ENCODE measurements at places on chromosomes 7 and 10.

GRCh38 chr10:69878951-69879350, 77.2 kb downstream of the COL13A1 start:
- no peak for DNase-seq

- DNase-seq = no peak
Observed at GRCh38 chr10:84762754-84763394, 434.5 kb downstream of the CCSER2 start.

DNA sequence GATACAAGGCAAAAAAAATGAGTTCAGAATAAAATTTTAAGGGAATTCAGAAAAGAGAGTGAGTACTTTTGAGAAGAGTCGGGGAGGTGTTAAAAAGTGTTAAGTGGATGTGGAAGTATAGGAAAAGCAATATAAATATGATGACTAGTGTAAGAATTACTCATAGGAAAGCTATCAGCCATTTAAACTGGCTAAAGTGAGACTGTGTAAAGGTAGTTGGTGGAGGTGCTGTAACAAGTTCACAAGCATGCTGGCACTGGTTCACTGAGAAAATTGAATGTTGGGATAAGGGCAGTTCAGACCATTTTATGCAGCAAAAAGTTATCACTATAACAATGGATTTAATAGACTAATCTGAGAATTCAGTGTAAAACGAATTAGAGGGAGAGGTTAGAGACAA, 179.0 kb upstream of the DKK1 start:
- DNase-seq = no peak

DNA sequence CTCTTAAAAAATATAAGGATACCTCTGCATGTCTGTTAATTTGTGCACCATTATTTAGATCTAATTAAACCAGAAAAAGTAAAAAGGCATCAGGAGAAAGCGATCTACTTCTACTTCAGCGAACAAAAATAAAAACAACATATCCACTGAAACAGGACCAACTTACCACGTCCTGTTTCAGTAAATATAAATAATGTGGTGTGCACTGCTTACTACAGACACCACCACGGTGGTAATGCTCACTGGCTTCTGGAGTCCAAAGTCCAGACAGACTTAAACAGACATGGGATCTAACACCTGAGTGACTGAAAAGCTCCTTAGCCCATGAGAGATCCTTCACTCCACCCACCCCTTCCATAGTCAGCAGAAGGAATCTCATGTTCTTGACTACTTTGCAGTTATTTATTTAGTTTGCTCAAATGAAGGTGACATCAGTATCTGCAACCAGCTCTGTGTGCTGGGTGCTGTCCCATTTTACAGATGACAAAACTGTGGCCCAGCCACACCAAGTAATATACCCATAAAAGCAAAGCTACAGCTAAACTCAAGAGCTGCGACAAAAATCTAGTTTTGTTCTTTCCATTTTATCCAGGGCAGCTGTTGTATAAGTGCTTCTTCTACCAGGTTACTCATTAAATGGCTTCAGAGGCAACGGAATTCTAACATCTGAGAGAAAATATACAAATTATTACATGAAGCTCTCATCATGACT, 62.1 kb upstream of the NCAPG2 start:
- DNase-seq = no peak

- no peak for DNase-seq
Observed at GRCh38 chr7:30926313-30926712, 14.7 kb downstream of the AQP1 start.

- DNase-seq = no peak
Observed at GRCh38 chr10:95171336-95171735, 22.7 kb upstream of the ACSM6 start.

GRCh38 chr10:99927721-99928280, 81.9 kb downstream of the DNMBP start:
- no peak for DNase-seq

DNA sequence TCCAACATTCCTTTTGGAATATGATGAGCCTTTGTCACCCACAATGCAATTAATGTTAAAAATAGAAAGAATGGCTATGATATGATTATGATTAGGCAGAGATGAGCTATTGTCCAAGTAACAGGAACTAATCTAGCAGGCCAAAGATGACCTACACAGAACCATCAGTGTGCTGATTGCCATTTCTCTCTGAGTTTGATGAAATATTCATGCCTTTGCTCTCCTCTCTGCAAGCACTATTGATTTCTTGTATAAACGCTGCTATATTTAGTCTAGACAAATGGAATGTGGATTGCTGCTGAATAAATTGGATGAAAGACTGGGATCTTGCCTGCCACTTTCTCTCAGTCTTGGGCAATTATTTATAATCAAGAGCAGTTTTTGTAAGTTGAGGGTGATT, 85.4 kb downstream of the HDAC9 start:
- DNase-seq = no peak

GRCh38 chr7:78924581-78924980, 528.9 kb downstream of the MAGI2 start:
- no peak for DNase-seq

GRCh38 chr10:38038107-38038931, 27.8 kb downstream of the ZNF33A start:
- no peak for DNase-seq

DNA sequence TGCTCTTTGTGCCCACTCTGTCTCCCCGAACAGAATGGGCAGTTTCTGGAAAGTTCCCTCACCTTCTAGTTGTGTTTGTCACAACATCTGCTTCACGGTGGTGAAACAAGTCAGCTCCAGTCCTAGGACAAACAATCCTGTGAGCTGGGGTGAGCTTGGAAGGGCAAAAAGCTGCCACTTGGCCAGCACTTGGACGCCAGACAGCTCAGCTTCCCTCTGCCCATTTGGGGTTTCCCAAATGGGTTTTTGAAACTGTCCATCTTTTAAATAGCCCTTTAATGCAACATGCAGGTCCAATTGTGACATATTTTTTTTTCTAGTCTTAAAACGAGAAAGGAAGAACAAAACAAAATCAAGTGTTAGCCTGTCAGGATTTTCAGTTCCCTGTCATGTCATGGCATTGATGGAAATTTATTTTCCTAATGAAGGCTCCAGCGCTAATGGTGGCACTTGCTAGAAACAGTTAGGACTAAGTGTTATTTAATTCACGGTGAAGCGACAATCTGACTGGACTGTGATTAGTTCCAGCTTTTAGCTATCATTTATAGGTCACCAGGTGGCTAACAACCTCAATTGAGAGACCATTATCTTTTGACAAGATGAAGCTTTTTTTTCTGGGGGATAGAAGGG, 181.7 kb downstream of the MYOF start:
- no peak for DNase-seq

DNA sequence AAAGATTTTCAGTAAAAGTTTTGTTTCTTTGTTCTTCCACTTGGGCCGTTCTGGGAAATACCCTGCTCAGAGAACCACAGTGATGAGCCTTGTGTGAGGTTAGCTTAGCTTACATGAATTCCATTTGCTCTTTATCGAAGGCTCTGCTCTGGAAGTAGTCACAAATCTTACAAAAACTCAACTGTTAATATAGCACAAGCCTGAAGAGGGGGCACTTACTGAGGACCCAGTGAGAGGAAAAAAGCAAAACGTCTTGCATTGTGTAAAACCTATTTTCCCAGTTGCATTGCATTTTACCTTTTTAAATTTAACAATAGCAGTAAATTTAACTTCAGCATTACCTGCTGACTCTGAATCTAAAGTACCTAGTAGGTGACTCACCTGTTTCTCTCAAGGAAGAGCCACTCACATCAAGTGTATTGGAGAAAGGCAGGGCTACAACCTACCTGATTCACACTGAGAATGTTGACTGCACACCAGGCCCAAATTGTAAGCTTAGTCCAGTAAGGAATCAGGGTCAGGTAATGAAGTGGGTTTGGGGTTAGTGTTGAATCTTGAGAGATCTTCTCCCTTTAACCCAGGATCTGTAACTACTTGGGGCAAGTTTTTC, 42.3 kb downstream of the PPP1R17 start:
- no peak for DNase-seq

DNA sequence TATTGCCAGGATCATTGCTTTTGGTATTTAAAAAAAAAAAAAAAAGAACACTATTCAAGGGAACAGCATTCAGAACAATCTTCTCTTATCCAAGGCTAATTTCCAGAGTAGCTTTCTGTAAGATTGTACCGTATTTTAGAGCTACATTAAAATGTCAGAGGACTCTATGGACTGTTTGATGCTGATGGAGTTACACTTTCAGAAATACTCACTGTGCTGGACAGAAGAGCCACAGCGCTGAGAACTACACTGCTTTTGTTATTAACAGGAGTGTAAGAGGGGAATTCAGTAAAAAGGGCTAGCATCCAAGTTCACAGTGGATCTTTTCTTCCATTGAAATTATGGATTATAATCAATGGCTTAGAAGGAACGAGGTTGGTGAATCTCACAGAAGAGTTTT, 247.7 kb downstream of the AHR start:
- no peak for DNase-seq

GRCh38 chr7:31234836-31235605, 105.5 kb downstream of the NEUROD6 start:
- DNase-seq = no peak

DNA sequence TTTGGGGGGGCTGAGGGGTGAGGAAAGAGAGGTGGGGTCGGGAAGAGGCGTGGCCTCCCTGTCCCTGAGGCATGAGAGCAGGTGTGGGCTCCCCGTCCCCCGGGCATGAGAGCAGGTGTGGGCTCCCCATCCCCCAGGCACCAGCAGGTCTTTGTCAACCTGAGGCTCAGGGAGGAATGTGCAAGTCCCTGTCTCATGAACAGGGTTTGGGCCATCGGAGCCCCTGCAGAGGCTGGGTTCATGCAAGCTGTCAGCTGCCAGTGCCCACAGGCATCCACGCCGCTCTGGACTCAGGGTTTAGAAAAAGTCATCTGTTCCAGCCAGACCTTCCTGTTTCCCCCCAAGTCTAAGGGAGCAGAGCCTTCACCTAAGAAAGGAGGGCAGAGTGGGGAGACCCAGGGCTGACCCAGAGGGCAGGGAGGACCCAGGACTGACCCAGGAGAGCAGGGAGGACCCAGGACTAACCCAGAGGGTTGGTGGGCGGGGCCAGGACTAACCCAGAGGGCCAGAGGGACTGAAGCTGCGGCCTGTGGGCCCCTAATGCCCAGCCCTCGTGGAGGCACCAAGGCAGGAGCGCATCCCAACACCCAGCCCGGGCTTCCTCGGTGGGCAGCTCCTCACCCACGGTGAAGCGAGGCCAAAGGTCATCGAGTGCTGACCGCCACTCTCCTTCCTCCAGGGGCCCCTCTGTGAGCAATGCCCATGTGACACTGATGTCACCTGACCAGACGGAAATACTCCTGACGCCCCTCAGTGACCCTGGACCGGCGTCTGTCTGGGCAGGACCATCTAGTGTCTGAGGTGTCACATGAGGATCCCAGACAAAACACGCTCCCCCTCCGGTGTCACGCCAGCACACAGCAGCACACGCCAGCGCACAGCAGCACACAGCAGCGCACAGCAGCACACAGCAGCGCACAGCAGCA, 28.9 kb upstream of the GPR146 start:
- DNase-seq = no peak

DNA sequence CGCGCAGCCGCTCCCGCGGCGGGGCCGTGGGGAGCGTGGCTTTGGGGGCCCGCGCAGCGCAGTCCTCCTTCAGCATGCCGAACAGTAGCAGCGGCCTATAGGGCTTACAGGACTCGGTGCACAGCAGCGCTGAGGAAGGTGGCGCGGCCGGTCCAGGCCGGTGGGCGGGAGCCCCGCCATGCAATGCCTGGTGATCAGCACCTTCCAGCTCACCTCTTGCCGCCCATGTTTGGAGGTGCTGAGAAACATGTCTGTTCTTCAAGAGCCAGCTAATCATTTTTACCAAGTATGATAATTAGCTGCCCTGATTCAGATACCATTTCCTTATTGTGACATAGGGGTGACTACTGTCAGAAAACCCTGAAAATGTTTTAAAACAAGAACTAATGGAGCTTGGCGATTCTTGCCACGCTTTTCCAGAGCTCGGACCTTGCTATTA, 33.5 kb upstream of the SFTPD start:
- no peak for DNase-seq

GRCh38 chr7:127948930-127949329, 82.3 kb downstream of the LRRC4 start:
- no peak for DNase-seq

- DNase-seq = no peak
Observed at GRCh38 chr7:28018856-28019465, 161.6 kb downstream of the JAZF1 start.

GRCh38 chr7:97001656-97002554, 3.4 kb upstream of the DLX6 start:
- no peak for DNase-seq

DNA sequence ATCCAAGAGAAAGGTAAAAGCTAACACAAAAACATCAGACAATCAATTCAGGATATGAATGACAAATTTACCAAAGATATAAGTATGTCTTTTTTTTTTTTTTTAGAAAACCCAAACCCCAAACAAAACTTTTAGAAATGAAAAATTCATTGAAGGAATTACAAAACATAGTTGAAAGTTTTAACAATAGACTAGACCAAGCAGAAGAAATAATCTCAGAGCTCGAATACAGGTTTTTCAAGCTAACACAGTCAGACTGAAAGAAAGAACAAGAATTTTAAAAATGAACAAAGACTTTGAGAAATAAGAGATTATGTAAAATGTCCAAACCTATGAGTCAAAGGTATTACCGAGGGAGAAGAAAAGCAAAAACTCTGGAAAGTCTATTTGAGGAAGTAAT, 198.3 kb upstream of the SLC26A5 start:
- no peak for DNase-seq

- no peak for DNase-seq
Observed at GRCh38 chr7:102992509-102992937, 79.7 kb downstream of the LRRC17 start.

GRCh38 chr7:116135306-116135705, 75.0 kb upstream of the TES start:
- no peak for DNase-seq

GRCh38 chr7:128937647-128938543, at the start of gene IRF5:
Gene IRF5, plus strand, starts transcription at chr7:128937927. Its CDS starts 4,155 bp downstream, at chr7:128942082.
- DNase-seq = no peak

DNA sequence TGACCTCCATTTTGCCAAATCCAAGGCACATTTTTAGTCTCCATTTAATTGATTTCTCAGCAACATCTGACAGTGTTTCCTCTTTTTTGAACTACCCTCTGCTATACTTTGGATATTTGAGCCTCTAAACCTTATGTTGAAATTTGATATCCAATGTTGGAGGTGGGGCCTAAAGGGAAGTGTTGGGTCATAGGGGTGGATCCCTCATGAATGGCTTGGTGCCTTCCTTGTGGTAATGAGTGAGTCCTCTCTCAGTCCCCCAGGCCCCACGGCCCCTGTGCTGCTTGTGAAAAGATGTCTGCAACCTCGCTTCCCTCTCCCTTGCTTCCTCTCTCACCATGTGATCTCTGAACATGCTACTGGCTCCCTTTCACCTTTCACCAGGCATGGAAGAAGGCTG, 96.8 kb upstream of the DGKB start:
- DNase-seq = no peak

GRCh38 chr7:45601094-45601493, 26.9 kb downstream of the ADCY1 start:
- no peak for DNase-seq

DNA sequence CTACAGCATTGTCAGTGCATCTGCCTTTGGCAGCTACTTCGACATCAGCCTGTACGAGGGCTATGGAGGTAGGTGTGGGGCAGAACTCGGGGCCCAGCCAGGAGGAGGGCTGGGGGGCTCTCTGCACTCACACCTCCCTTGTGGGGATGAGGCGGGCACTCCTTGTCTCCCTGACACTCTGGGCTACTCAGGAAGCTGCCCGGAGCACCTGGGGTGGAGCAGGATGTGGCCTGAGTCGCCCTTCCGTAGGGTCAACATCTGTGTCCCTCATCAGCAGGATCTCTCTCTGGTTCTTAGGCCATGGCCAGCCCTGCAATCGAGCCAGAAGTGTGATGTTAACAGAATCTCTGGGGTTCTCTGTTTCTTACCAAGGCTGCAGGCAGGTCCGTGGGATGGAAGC, 40.2 kb downstream of the C10orf105 start:
- DNase-seq = no peak
